HTR-8/SVneo (cell line): ENCODE measurements at places on chromosomes 11 and 22.

- DNase-seq, result no peak
These were observed 10.0 kb upstream of the MMP1 start for GRCh38 chr11:102807921-102808320.

- DNase-seq, result no peak
These were observed 7.9 kb downstream of the ASCL2 start for GRCh38 chr11:2262301-2263070.

GRCh38 chr11:114799476-114799875 lies 121.1 kb downstream of the NXPE2 start:
- DNase-seq, result no peak

GRCh38 chr11:116927163-116927974 lies 89.9 kb upstream of the APOA1 start:
- DNase-seq, result no peak

DNA sequence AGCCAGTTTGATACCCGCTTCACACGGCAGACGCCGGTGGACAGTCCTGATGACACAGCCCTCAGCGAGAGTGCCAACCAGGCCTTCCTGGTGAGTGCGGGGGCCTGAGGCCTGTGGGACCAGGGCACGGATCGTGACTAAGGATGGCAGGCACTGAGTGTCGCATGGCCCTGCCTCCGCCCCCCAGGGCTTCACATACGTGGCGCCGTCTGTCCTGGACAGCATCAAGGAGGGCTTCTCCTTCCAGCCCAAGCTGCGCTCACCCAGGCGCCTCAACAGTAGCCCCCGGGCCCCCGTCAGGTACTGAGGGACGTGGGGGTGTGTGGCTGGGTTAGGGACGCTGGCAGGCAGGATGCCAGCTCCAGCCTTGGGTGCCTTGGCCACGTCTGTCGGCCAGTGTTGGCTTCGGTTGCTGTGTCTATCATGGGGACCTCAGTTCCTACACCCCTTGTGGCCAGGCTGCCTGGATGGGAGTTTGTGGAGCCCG lies 3.0 kb downstream of the PTPRCAP start:
- no peak for DNase-seq

- DNase-seq, result no peak
These were observed 220.8 kb downstream of the DBX1 start for GRCh38 chr11:19939415-19939929.

DNA sequence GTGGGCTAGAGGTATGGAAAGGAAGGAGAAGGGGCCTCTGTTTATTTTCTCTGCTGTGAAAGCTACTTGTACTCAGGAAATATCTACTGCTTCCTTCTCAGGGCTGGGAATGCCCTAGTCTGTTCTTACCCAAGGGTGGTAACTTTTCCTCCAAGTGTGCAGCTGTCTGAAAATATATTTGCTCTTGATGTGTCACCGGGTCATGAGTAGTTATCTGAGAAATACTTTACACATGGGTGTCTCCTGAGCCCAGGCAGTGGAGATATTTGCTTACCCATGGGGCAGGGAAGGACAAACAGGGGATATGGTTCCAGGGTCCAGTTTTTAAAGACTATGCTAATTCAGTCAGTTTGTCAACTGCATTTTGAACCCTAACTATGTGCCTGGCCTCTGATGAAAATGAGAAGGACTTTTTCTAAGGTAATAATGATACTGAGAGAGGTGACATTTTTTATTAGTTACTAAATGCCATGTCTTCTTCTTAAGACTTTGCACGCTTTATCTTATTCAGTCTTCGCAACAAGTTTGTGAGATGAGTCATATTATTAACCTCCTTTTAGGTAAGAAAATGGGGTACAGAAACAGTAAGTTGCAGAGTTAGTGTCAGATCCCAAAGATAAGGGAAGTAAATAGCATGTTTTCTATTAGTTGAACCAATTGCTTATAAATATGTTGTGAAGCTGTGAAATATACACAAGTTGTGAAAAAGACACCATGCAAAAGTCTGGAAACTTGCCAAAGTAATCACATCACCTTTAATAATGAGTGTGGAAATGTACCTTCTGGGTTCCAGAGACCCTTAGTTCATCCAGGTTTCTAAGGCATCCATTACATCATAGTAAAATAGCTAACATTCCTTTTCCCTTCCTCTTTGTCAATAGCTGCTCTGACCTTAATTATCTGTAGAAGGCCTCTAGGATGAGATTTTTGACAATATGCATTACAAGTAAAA lies 22.9 kb downstream of the SYTL2 start:
- DNase-seq, result no peak

GRCh38 chr11:122340607-122341290 lies 224.7 kb upstream of the BLID start:
- no peak for DNase-seq

GRCh38 chr11:38900211-38900610 lies 2302.2 kb upstream of the RAG2 start:
- DNase-seq, result no peak

DNA sequence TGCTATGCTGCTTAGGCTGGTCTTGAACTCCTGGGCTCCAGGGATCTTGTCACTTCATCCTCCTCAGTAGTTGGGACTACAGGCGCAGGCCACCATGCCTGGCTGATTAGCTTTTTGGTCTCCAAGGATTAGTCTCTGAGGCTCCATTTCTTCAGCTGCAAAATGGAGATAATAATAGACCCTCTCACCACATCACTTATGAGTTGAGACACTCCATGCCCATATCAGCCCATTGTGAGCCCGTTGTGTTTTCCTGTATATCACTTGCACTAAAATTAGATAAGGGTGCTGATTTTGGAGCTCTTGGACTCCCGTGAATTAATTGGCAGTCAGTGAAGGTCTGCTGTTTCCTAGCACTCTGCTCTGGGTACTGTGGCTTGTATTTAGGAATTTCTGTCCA lies 36.0 kb downstream of the DEPDC5 start:
- no peak for DNase-seq

- DNase-seq, result peak; percentile 68
These were observed 35.5 kb downstream of the FZD4 start for GRCh38 chr11:86919557-86920210.

- DNase-seq, result no peak
These were observed 62.4 kb upstream of the MYEOV start for GRCh38 chr11:69231466-69232018.

DNA sequence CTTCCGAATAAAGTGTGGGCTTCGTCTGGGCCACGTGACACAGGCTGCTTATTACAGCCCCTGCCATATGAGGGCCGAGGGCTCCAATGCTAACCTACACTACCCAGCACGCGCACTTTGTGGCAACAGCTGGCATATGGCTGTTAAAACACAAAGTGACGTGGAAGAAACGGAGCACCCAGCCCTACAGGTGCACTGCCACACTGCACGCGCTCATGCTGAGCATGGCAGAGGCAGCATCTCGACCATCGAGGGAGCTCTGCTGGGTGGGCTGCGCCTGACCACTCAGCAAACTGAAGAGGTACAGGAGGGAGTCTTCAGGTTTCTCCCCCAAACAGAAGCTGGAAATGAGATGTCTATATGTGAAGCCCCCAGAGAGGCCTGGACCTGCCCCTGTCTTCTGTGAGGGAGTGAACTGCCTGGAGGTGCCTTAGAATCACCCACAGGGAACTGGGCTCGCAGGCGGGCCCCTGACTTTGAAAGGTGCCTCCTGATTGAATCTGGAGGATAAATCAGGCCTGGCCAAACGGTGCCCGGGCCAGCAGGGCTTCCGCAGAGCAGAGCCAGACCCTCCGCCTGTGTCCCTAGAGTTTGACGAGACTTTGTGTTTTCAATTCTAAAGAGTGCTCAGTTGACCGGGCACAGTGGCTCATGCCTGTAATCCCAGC lies 18.3 kb downstream of the TSSC4 start:
- DNase-seq, result no peak

DNA sequence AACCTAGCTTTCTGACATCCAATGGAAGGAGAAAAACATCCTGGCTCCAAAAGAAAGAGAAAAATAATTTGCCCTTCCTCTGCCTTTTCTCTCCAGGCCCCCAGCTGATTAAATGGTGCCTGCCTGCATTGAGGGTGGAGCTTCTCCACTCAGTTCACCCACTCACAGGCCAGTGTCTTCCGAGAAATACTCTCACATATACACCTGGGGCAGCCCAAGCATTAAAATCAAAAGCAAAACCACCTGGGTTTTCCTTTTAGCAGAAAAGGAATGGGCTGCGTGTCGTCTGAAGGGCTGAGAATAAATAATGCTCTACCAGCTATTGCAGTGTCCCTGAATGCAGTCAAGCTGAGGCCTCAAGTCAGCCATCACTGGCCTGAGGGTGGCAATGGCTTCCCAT lies 1143.8 kb upstream of the TENM4 start:
- DNase-seq, result no peak

- DNase-seq, result no peak
These were observed 21.9 kb upstream of the LYVE1 start for GRCh38 chr11:10590218-10590915.

- peak; percentile 19 for DNase-seq
These were observed 55.1 kb downstream of the IGLL5 start for GRCh38 chr22:22942511-22943329.

DNA sequence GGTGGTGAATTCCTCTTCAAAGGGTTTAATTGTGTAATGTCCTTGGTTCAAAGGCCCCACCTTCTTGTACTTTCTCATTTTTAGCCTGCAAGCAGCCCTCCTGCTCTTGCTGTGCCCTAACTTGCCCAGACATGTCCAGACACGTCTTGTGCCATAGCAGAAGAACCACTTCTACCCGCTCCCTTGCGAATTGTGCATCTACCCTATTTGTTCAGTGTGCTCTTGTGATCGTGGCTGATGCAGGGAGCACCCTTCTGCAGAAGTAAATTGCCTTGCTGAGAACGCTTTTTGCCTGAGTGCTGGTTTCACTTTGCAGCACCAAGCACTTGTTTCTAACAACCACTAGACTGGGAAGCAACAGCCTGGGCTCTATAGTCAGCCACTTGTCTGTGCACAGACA lies 249.4 kb downstream of the SBF2 start:
- DNase-seq, result no peak

GRCh38 chr11:85705800-85706199 lies 19.8 kb upstream of the CCDC89 start:
- DNase-seq, result no peak
